ENCODE measurements at places on chromosomes 7 and 10. TPM values are rescaled to one million over a fixed set of nuclear protein-coding genes. Genes with fewer than 3 reads are reported as not detected.

CREM gene
- 24.3 TPM for total RNA-seq

DNA sequence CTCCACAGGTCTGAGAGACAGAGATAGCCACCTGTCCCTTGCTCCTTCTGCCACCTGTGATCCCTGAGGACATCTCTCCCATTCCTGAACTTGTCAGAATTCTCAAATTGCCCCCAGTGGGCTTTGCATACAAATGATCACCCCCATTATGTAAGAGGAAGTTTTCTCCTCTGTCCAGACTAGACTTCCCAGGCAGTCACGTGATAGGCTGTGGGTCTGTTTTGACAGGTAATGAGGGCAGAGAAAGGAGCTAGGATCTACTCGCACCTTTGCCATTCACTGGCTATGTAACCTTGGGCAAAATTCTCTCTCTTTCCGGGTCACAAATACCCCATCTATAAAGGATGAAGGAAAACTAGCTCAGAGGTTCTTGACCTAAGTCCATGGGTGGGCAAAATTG lies 21.4 kb upstream of the TM9SF3 start:
- H3K27ac ChIP-seq, result no peak overlapping the region
- no peaks in the 10 kb centered on the region for H3K4me1 ChIP-seq
- DNase-seq, result no peak
- H3K27me3 ChIP-seq, result no peaks in the 10 kb centered on the region
- no peaks in the 10 kb centered on the region for H3K36me3 ChIP-seq

DNA sequence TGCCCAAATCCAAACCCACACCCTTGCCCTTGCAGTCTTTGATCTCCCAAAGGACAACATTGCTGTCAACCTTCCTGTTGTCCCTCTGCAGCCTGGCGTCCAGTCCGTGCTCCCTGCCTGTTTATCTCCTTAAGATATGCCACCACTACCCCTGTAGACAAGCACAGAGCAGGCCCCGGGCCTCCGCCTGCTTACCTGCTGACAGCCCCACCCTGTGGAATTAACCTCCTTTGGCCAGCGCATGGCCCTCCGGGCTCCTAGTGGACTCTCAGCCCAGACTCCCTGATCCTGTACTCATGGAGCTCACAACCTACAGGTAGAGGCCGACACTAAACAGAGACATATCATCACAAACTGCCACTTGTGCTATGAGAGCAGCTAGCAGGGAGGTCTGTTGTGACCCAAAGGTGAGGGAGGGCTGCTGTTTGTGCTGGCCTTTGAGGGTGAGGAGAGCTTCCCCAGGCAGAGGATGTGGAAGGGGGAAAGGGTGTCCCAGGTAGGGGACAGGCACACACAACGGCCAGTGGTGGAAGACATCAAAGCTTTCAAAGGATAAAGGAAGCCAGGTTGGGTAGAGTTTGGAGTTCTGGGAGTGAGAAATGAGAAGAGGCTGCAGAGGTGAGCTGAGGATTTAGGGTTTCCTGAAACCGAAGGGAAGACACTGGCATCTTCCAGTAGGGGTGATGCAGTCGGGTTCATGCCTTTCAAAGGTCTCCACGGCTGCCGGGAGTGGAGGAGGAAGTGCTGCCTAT lies 174.5 kb upstream of the ZMIZ1 start:
- no peaks in the 10 kb centered on the region for H3K36me3 ChIP-seq
- no peaks in the 10 kb centered on the region for H3K27me3 ChIP-seq
- no peaks in the 10 kb centered on the region for H3K4me1 ChIP-seq
- H3K4me3 ChIP-seq, result no peak overlapping the region
- no peak for DNase-seq
- H3K27ac ChIP-seq, result no peak overlapping the region

DNA sequence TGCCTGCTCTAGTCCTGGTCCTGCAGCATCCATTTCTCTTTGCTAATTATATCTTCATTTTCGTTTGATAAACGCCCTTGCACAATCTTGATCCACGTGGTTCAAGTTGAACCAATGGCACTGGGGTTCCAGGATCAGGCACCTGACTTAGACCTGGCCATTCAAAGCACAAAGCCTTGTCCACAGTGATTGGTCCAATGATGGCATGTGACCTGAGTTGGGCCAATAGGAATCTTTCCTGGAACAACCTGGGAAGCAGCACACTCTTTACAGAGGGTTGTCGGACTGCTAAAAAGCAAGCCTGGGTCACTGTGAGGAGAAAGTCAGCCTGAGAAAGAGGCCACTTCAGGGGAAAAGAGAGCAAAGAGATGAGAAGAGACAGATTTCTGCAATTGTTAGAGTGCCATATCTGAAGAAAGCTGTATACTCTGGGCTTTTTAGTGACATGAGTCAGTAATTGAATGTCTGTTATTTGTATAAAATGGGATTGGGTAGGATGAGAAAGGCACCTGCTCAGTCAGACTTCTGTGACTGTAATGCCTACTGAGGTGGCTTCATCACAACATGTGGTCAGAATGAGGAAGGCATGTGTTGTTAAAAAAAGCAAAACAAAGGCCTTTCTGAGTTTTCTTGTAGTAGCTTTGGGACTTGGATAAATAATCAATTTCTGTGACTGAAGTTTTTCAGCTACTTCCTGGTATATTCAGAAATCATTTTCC lies 4.4 kb upstream of the STEAP4 start:
- no peak for DNase-seq
- H3K4me1 ChIP-seq, result no peaks in the 10 kb centered on the region
- no peaks in the 10 kb centered on the region for H3K36me3 ChIP-seq
- no peaks in the 10 kb centered on the region for H3K27me3 ChIP-seq

- H3K27ac ChIP-seq, result no peak overlapping the region
- no peak for DNase-seq
- no peak overlapping the region for H3K4me3 ChIP-seq
- no peaks in the 10 kb centered on the region for H3K36me3 ChIP-seq
Observed at GRCh38 chr7:49327155-49327554, 402.8 kb downstream of the CDC14C start.

- H3K27me3 ChIP-seq, result peaks cover 43% of the 10 kb centered on the region
- H3K27ac ChIP-seq, result no peak overlapping the region
- no peak for DNase-seq
- no peaks in the 10 kb centered on the region for H3K4me1 ChIP-seq
Observed at GRCh38 chr7:38629651-38630510, 1.3 kb downstream of the AMPH start.

GRCh38 chr7:38756521-38756920 lies 125.3 kb upstream of the AMPH start:
- H3K27ac ChIP-seq, result no peak overlapping the region
- H3K4me3 ChIP-seq, result no peak overlapping the region
- peaks cover 52% of the 10 kb centered on the region for H3K36me3 ChIP-seq

All from upper lobe of right lung (tissue), 1 donor.